ENCODE measurements at places on chromosomes 3 and 15.
A peak's percentile ranks its signal among the peaks of the same experiment; 100 is the strongest.

DNA sequence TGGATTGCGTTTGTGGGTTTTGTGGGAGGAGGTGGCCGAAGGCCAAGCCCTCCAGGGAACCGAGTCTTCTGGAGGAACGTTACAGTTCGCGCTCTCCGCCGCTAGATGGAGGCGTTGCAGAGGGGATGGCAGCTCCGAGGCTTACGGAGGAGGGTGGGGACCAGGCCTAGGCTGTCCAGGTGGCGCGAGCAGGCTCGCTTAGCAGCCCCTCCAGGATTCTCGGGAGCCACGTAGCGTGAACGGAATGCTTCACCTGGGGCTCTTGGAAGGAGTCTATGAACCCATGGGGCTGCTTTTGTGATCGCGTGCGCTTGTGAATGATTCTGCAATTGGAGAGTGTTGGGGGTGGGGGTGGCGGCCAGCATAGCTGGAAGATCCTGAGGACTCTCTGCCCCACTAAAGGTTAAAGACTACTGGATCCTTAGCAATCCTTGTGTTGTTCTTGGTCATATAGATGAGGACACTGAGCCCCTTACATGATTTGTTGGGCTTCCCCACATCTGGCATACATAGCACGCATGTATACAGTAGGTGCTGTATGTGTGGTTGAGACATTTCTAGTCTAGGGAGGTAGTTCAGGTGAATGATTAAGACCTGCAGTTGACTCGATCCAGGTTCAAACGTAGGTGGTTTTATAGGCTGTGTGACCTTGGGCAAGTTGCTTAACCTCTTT lies 25.7 kb downstream of the FAM3D start:
- DNase-seq = peak; percentile 36

- DNase-seq = peak; percentile 27
Measured at GRCh38 chr3:132569153-132569552, 27.9 kb upstream of the ACKR4 start.

DNA sequence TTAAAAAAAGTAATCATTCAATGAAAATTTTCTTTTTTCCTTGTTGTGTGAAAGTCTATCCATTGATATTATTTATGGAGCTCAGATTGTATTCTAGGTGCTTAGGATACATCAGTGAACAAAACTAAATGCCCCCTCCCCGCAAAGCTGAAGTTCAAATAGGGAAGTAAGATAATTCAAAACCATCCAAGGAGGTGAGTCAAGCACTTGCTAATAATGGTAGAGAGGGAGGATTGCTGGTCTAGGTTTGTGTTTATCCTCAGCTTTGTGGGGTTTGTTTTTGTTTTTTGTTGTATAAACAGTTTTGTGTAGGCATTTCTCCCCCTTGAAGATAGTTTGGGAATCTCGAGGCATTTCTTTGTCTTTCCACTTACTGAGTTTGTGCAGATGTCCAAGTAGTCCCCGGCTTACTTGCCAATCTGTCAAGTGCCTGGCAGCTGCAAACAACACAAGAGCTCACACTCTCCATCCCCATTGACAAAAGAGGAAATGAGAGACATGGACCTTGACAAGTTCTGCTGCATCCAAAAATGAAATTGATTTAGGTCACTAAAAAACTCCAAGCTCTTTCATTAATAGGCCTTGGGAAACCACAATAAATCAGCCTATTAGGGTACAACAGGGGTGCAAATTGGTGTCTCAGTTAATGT lies 575.8 kb upstream of the TBL1XR1 start:
- DNase-seq = no peak

DNA sequence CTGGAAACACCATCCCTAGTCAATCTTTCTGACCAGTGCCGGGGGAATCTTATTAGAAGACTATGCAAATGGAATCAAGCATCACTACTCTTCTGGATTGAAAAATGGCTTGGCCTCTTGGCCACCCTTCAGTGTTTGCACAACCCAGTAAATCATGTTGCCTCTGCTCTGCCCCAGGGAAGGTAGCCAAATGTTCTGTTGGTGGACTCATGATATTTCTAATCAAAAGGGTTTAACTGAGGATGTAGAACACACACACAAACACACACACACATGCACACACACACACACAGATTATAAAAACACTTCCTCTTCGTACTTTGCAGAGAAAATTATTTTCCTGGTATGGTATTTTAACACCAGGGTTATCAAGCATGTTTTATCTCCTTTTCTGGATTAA lies 7.9 kb downstream of the RBP2 start:
- DNase-seq = no peak

DNA sequence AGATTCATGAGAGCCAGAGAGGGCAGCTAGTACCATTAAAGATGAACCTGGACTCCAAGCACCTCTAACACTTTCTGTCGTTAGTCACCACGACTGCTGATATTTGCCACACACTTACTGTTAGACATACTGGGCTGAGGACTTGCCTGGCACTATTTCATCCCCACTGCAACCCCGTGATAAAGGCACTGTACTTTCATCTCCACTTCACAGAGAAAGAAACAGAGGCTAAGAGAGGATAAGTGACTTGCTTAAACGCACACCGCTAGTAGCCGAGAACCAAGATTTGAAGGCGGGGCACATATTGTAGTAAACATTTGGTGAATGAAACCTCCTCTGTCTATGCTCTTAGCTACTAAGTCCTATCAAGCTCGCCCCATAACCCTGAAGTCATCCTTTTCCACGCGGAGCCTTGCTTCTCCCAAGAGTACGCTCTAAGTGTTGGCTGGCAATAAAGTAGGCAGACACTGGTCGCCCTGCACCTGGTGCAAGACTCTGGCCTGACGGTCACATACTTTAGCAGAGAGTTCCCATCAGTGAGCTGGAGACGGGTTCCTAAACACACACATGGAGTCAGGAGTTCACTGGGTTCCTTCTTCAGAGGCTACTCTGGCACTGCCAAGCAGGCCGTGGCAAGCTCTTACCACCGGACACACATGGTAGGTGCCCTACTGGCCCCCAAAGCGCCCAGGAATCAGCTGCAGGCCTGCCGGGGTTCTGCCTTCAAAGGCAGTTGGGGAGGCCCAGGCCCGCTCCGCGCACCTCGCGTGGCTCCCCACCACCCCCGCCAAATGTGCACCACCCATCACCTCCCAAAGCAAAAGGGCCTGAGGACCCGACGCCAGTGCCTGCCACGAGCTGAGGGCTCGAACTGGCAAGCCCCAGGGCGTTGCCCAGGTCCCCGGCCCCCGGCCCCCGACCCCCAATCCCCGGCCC lies 951 bp downstream of the POMGNT2 start:
- DNase-seq = no peak

DNA sequence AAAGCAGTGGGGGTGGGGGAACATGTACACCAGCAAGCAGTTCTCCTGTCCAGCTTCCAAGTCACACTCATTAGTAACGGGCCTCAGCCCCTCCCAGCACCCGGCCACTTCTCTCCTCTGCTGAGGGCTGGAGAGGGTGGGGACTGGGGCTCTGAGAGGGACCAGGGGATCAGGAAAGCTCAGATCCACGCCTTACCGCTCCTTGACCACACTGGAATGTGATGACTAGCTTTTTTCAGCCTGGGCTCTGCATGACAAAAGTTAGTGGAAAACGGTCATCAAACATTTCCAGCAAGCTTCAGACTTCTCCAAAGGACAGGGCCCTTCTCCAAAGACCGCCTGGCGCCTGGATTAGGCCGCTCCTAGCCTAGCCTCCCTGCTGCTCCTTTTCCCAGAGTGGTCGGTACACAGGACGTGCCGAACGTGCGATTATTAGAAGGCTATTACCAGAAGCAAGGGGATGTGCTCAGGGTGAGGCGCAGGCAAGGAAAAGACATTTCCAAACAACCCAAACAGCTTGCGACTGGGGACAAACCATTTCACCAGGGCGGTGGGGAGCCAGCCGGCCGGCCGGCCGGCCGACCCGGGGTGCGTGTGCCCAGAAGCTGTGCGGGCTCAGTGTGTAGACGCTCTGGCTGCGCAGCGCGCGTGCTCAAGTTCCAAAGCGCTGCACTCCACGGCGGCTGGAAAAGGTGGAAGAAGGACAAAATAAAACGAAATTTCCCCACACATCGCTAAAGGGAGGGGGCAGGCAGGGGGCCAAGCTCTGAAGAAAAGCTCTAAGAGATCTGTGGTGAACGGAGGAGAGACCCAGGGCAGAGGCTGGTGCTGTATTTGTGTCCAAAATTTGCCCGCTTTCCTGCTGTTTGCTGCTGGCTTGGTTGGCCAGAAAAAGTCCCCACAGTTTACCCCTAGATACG lies 51.0 kb upstream of the SSR3 start:
- no peak for DNase-seq

DNA sequence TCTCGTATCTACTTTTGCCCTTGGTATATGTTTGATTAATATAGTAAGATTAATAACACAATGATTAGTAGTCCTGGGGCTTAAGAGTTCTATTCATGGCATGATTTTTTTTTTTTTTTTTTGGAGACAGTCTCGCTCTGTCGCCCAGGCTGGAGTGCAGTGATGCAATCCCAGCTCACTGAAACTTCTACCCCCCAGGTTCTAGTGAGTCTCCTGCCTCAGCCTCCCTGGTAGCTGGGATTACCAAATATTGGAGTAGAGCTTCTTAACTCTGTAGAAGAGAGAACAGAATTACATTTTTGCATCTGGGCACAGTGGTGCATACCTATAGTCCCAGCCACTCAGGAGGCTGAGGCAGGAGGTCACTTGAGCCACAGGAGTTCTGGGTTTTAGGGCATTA lies 58.9 kb downstream of the RAB7A start:
- DNase-seq = no peak

DNA sequence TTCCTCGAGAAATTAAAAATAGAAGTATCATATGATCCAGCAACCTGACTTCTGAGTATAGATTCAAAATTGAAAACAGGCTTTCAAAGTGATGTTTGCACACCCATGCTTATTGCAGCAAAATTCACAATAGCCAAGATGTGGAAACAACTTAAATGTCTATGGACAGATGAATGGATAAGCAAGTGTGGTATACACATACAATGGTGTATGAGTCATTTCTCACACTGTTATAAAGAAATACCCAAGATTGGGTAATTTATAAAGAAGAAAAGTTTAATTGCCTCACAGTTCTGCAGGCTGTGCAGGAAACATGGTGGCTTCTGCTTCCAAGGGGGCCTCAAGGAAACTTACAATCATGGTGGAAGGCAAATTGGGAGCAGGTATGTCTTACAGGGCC lies 100.8 kb downstream of the KLF13 start:
- DNase-seq = no peak

GRCh38 chr15:81492331-81492968 lies 118.4 kb upstream of the TMC3 start:
- no peak for DNase-seq

- no peak for DNase-seq
Measured at GRCh38 chr3:42710323-42711021, 7.9 kb upstream of the HHATL start.

GRCh38 chr3:53583161-53583690 lies 88.8 kb downstream of the CACNA1D start:
- no peak for DNase-seq

DNA sequence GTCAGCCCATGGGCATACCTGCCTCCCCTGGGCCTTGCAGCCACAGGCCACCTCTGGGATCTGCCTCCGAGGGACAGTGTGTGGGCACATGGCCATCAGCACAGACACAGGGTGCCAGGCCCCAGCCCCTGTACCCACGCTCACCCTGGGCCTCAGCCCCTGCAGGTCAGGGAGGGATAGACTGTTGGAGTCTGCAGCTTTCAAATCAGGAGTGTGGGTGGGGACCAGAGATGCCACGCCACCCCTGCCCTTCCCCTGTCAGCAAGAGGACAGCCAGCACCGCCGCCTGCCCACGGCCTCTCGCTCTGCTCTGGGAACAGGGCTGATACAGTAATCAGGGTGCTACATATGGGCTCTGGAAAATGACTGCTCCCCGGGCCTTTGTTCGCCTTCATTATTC lies 72.7 kb downstream of the DNAJB8 start:
- DNase-seq = no peak

GRCh38 chr3:138187296-138188012 lies at the start of gene ARMC8:
ARMC8 (plus strand) TSS chr3:138187301; CDS start chr3:138187555, 254 bp downstream.
- peak; percentile 36 for DNase-seq

GRCh38 chr3:197019535-197019934 lies 10.1 kb downstream of the MELTF start:
- no peak for DNase-seq

- no peak for DNase-seq
Measured at GRCh38 chr3:16769525-16769924, 115.2 kb upstream of the PLCL2 start.

DNA sequence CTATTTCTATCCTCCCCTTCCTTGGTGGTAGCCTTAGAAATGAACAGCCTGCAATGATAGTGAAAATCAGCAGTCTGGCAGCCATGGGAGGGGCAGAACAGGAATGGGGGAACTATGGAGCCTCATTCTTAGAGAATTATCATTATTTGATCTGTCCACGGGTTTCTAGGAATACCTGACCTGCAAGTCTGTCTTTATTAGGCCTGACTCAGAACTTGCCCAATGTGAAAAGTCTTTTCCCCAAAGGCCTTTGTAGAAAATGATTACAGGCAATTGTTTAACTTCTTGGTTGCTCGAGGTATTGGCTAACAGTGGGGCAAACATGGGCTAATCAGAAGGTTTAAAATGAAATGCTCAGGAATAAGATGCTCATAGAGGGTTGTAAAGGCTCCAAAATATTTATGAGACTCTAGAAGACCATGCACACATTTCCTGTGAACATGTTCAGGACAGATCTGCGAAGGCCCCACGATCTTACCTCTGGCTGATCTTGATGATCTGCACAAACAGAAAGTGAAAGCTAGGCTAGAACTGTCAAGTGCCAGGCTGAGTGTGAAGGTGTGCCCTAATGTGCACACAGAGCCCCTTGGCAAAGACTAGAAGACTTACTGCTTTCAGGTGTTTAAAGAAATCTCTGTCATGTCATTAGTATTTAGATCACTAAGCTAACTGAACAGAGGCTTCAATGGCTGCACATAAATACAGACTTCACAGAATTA lies 39.6 kb upstream of the LAMP3 start:
- DNase-seq = no peak

- no peak for DNase-seq
Measured at GRCh38 chr15:73368301-73369136, at the start of gene HCN4. HCN4 (minus strand) TSS chr15:73368958; CDS start chr15:73368270, 688 bp downstream.

- DNase-seq = no peak
Measured at GRCh38 chr3:122111974-122112373, 56.8 kb downstream of the CD86 start.

DNA sequence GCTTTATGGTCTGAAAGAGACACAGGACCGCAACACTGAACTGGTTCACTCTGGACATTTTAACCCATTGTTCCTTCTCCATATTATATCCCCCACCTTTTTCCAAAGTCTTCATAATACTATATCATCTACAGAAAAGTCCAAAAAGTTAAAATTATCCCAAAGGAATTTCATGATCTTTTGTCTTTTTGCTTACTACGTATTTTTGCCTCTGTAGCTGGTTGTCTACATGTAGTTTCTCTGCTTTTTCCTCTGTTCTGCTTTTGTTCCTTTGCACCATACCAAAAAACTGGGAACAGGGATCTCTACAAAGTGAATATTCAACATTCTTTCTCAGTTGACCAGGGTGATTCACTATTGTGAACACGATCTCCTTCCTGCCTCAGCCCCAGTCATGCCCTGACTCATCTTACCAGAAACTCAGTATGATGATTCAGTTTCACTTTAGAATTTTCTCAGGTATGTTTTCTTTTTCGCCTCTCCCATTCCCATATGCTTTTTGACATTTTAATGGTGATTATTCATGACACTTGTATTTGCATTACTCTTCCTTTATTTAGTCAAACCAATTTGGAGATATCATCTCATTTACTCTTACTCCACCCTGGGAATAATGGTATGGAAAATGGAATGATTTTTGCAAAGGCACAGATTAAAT lies 14.5 kb downstream of the EMC4 start:
- DNase-seq = peak; percentile 45

All from T-helper 2 cell treated with Interferon-gamma antibody and Interleukin-4, amounts not matched to agents 5 μg/mL and 100 μg/mL, for 36 hours (primary cell).